ENCODE measurements at places on chromosomes 13 and 19. TPM values are rescaled to one million over a fixed set of nuclear protein-coding genes. Genes with fewer than 3 reads are reported as not detected.

ZFP28 gene
- 0.64 TPM for total RNA-seq

COMP gene
- total RNA-seq = not detected

PLK5 gene
- not detected for total RNA-seq

MYBPC2 gene
- not detected for total RNA-seq

ZNF793 gene
- total RNA-seq = 4.7 TPM

UPF1 gene
- total RNA-seq = 150 TPM

DNA sequence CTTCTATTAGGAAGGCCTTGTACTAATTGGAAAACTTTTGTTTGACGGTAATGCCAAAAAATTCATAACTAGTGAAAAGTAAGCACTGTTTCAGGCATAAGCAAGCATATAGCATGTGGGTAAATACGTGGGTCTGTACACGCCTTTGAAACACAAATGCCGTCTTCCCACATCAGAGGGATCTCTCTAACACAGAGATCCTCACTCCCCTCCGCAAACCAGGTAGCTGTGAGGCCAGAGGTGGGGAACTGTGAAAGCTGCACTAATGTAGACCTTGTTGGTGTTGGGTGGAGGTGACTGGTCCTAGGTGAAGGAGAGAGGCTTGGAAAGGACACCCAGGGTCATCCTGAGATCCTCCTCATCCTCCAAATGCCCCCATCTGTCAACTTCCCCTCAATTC lies 16.0 kb upstream of the POU2F2 start:
- peaks cover 11% of the 10 kb centered on the region for H3K27me3 ChIP-seq
- no peak for DNase-seq
- peaks cover 14% of the 10 kb centered on the region for H3K4me1 ChIP-seq
- no peak overlapping the region for H3K27ac ChIP-seq
- H3K4me3 ChIP-seq = no peak overlapping the region

GRCh38 chr13:46592385-46592784 lies 39.4 kb downstream of the LRCH1 start:
- no peaks in the 10 kb centered on the region for H3K27me3 ChIP-seq
- no peak overlapping the region for H3K4me3 ChIP-seq
- H3K36me3 ChIP-seq = no peaks in the 10 kb centered on the region
- no peak for DNase-seq

GRCh38 chr13:93420887-93421286 lies 194.3 kb downstream of the GPC6 start:
- no peak overlapping the region for H3K4me3 ChIP-seq
- no peaks in the 10 kb centered on the region for H3K36me3 ChIP-seq
- no peaks in the 10 kb centered on the region for H3K27me3 ChIP-seq

DNA sequence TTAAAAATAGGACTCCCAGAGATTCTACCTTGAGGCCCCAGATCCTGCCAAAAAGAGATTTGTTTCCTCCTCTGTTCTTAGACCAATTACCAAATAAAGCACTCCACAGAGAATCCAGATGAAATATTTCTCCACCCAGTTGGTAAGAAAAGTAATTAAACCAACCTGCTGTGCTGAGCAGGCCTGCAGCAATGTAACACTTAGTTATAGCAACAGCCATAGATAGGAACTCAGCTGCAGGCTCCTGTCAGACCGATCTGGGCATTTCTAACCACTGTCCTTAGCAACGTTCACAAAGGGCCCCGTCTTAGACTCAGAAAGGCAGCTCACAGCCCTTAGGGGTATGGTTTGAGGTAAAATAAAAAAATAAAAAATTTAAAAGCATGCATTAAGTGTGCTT lies 271.1 kb downstream of the KCNRG start:
- H3K27ac ChIP-seq = peak overlapping the region; percentile 74
- H3K4me1 ChIP-seq = peaks cover 72% of the 10 kb centered on the region
- no peak overlapping the region for H3K4me3 ChIP-seq

- H3K27ac ChIP-seq = no peak overlapping the region
- DNase-seq = no peak
- no peaks in the 10 kb centered on the region for H3K36me3 ChIP-seq
- H3K4me1 ChIP-seq = no peaks in the 10 kb centered on the region
Measured at GRCh38 chr13:37960427-37960826, 90.9 kb upstream of the TRPC4 start.

GRCh38 chr13:97742084-97742483 lies 211.4 kb upstream of the IPO5 start:
- H3K27me3 ChIP-seq = no peaks in the 10 kb centered on the region
- no peaks in the 10 kb centered on the region for H3K36me3 ChIP-seq
- no peaks in the 10 kb centered on the region for H3K4me1 ChIP-seq
- H3K4me3 ChIP-seq = no peak overlapping the region

DNA sequence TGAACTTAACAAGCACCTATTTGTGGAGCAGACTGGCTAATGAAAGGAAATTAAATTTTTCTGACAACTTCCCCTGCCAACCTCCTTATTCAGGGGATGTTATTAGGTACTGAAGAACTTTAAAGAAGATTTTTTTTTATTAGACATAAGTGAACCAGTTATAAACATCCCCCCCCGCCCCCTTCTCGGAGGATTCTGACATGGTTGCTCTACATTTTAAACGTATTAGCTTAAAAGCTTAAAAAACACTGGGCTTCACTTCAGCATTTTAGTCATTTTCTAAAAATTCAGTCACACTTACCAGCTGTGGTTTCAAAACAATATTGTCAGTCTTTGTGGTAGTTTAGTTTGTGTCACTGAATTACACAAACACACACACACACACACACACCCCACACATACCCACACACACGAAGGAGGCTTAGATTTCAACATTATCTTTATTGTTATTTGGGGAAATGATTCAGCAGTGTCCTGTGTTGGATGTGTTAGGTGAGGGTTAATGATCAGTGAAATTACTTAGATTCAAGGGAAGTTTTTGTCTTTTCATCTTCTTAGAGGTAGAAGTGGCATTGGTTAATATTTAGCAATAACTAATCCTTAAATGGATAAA lies 145.7 kb downstream of the PCCA start:
- H3K27me3 ChIP-seq = no peaks in the 10 kb centered on the region
- peaks cover 11% of the 10 kb centered on the region for H3K4me1 ChIP-seq
- no peak overlapping the region for H3K4me3 ChIP-seq

- no peaks in the 10 kb centered on the region for H3K4me1 ChIP-seq
- no peak overlapping the region for H3K27ac ChIP-seq
- no peaks in the 10 kb centered on the region for H3K36me3 ChIP-seq
- no peak for DNase-seq
- no peak overlapping the region for H3K4me3 ChIP-seq
- no peaks in the 10 kb centered on the region for H3K27me3 ChIP-seq
Measured at GRCh38 chr13:73450583-73450982, 391.8 kb downstream of the KLF5 start.

- H3K4me1 ChIP-seq = peaks cover 27% of the 10 kb centered on the region
- H3K4me3 ChIP-seq = peak overlapping the region; percentile 94
- H3K27ac ChIP-seq = no peak overlapping the region
- peaks cover 15% of the 10 kb centered on the region for H3K36me3 ChIP-seq
- DNase-seq = no peak
Measured at GRCh38 chr19:46603752-46604231, 2.7 kb downstream of the CALM3 start.

- no peak for DNase-seq
- no peaks in the 10 kb centered on the region for H3K36me3 ChIP-seq
- no peak overlapping the region for H3K4me3 ChIP-seq
- H3K27me3 ChIP-seq = no peaks in the 10 kb centered on the region
Measured at GRCh38 chr19:525029-525428, 6.5 kb upstream of the CDC34 start.

DNA sequence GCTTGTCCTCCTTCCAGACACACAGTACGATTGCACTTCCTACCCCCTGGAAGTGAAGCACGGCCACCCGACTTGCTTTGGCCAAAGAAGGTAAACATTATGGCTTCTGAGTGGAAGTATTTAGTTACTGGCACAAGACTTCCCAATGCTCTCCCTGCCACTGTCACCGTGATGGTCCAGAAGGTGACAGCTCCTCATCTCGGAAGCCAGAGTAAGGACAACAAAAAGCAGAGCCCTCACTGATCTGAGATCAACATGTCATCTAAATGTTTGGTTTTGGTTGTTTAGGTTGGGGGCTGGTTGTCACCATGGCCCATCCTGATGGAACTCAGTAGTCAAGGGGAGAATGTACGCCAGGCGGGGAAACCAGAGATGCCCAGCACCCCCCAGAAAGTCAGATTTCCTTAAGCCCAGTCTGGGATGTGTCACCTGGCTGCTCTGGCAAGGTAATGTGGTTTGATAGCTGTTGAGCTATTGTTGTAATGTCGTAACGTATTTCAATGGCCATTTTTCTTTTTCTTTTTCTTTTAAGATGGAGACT lies 170.1 kb upstream of the ZNF536 start:
- peaks cover 13% of the 10 kb centered on the region for H3K27me3 ChIP-seq
- no peaks in the 10 kb centered on the region for H3K4me1 ChIP-seq
- H3K4me3 ChIP-seq = no peak overlapping the region

DNA sequence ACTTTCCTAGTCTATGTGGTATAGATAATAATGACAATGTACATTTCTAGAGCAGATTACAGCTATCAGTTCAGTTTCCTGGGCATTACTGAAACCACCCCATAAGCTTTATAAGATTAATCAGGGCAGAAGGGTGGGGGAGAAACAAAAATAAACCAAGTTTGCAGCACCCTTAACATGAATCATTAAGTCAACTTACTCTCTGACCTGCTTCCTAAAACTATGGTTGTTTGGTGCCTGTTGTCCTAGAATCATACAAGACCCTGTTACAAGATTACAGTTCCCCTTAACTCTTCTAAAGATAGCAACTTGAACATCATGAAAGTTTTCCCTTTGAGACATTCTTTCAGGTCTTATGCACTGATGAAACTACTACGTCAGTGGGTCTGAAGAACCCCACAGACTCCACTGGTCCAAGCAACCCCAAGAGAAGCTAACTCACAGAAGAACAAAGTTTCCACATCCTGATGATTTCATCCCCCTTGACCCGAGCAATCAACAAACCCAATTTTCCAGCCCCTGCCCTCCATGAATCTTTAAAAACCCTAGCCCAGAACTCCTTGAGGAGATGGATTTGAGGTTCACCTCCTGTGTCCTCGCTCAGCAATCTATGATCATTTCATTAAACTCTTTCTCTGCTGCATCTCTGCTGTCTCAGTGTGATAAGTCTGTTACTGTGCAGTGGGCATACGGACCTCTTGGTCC lies 336.5 kb downstream of the FOXO1 start:
- no peaks in the 10 kb centered on the region for H3K4me1 ChIP-seq
- H3K27ac ChIP-seq = no peak overlapping the region
- no peak for DNase-seq
- H3K27me3 ChIP-seq = peaks cover 18% of the 10 kb centered on the region

GRCh38 chr13:69461397-69461796 lies 646.2 kb upstream of the ATXN8OS start:
- DNase-seq = no peak
- no peak overlapping the region for H3K27ac ChIP-seq
- H3K36me3 ChIP-seq = peaks cover 9% of the 10 kb centered on the region
- no peak overlapping the region for H3K4me3 ChIP-seq
- H3K4me1 ChIP-seq = no peaks in the 10 kb centered on the region
- H3K27me3 ChIP-seq = no peaks in the 10 kb centered on the region

GRCh38 chr13:40966298-40966697 lies 52.8 kb downstream of the ELF1 start:
- no peaks in the 10 kb centered on the region for H3K27me3 ChIP-seq
- H3K36me3 ChIP-seq = no peaks in the 10 kb centered on the region
- H3K27ac ChIP-seq = peak overlapping the region; percentile 87
- H3K4me3 ChIP-seq = no peak overlapping the region
- peaks cover 51% of the 10 kb centered on the region for H3K4me1 ChIP-seq

DNA sequence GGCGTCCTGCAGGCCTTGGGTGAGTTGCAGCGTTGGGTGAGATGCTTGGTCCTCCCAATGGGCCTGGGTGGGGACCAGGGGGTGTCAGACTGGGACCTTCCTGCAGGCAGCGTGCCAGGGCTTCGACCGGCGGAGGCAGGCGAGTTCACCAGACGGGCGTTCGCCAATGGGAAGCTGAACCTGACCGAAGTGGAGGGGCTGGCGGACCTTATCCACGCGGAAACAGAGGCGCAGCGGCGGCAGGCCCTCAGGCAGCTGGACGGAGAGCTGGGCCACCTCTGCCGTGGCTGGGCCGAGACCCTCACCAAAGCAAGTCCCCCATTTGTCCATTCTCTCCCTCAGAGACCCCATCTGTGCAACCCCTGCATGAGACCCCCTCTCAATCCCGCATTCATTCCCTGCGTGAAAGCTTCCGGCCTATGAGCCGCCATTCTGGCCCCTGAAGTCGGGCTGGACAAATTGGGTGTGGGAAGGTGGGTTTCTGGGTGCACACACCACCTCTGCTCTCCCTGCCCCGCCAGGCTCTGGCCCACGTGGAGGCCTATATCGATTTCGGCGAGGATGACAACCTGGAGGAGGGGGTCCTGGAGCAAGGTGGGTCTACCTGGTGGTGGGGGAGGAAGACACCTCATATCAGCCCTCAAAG lies 1.2 kb downstream of the GTPBP3 start:
- peak overlapping the region; percentile 97 for H3K4me3 ChIP-seq
- H3K4me1 ChIP-seq = peaks cover 27% of the 10 kb centered on the region
- no peak overlapping the region for H3K27ac ChIP-seq
- no peak for DNase-seq
- no peaks in the 10 kb centered on the region for H3K36me3 ChIP-seq

DNA sequence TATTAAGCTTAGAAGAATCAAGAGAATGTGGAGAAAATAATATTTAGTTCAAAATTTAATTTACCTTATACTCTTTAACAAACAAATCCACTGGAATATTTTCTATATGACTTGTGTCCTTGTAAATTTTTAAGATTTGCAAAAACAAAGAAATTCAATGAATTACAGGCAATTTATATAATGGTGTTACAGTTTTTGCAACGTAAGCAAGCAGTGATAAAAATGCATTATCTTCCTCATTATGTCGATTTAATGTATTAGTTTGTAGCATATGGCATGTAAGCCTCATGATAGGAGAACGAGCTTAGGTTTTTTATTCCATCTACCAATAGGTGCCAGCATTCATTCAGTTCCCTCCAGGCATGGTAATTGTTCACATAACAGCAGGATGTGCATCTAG lies 100.0 kb upstream of the PCDH9 start:
- DNase-seq = no peak
- no peaks in the 10 kb centered on the region for H3K27me3 ChIP-seq
- no peak overlapping the region for H3K27ac ChIP-seq
- H3K36me3 ChIP-seq = no peaks in the 10 kb centered on the region

- H3K4me3 ChIP-seq = peak overlapping the region; percentile 66
- no peaks in the 10 kb centered on the region for H3K36me3 ChIP-seq
- peak; percentile 84 for DNase-seq
- H3K27me3 ChIP-seq = peaks cover 25% of the 10 kb centered on the region
- peak overlapping the region; percentile 79 for H3K27ac ChIP-seq
Measured at GRCh38 chr19:42316223-42317211, 3.4 kb downstream of the TMEM145 start.

DNA sequence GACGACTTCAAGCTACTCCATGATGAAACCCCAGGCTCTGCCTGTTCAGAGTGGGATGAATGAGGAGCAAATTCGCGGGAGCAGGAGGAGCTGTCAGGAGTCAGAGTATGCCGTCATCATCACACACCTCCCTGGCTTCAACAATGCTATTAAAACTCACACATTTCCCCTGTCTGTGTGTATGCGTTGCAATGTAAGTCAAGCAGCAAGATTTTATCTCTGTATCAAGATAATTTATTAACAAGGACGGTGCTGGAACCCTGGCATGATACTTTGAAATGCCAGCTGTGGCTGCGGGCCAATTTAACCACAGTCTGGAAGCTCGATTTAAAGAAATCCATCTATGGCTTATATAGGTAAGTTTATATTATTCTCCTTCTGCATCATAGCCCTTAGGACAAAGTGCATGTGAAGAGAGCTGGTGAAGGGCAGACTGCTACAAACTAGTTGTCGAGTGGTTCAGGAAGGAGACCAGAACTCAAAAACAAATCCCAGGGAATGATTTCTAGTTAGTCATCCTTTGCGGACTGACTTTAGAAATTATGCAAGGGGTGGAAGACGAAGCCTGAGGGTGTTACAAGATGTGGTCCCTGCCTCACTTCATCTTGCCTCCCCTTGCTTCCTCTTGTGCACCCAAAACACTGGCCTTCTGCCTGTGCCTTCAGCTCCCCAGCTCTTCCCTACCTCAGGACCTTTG lies 486.5 kb downstream of the COG6 start:
- H3K4me1 ChIP-seq = peaks cover 6% of the 10 kb centered on the region
- peaks cover 19% of the 10 kb centered on the region for H3K27me3 ChIP-seq
- H3K36me3 ChIP-seq = no peaks in the 10 kb centered on the region
- no peak for DNase-seq
